Dermis microvascular lymphatic vessel endothelial cell (primary cell): ENCODE measurements at places on chromosomes 13 and 19. TPM values are rescaled to one million over a fixed set of nuclear protein-coding genes. Genes with fewer than 3 reads are reported as not detected.

DNA sequence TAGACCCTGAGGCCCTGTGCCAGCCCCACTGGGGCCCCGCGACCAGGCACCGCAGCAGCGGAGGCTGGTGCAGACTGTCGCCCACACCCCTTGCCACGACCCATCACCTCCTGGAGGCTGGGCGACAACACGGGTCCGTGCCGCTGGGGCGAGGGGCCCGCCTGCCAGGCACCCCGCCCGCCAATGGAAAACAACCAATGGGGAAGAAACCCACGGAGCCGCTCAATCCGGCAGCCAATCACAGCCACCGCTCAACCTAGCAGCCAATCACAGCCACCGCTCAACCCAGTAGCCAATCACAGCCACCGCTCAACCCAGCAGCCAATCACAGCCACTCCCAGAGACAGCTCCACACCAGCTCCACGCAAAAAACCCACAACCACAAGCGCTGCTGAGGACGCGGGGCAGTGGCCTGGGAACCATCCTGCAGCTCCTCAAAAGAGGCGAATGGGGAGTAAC lies 29.7 kb downstream of the GPX4 start:
- no peak for DNase-seq

UPK1A gene
- total RNA-seq: not detected in 2 replicates

SYT5 gene
- under 0.01 TPM in 1 of 2 replicates, not detected in the other for total RNA-seq

DNA sequence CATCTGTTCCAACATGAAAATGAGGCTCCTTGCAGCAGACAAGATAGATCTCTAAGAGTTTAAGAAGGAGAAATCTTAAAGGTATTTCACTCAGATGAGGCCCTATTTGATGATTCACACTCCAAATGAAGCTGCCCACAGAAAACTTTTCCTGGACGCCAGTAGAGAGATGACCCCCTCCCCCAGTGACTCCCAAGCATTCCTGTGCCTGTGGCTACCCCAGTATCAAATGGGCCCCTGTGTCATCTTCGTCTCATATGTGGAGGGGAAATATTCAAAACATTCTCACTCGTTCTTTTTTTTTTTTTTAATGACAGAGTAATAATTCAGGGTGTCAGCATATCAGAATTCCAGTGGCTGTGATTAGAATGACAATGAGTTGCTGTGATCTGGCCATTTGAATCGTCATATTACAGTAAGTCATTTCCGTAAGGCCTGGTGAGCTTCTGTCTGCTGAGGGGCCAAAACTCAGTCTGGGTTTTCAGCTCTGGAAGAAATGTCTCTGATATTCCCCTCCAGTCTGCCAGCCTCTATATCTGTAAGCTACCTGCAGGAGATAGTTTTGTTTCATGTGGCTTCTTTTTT lies 194.7 kb downstream of the URI1 start:
- DNase-seq: no peak

ZNF780B gene
- 6.7 and 8.3 TPM in 2 replicates for total RNA-seq

GJB6 gene
- total RNA-seq: not detected in 2 replicates

FGF21 gene
- not detected in 2 replicates for total RNA-seq

DNA sequence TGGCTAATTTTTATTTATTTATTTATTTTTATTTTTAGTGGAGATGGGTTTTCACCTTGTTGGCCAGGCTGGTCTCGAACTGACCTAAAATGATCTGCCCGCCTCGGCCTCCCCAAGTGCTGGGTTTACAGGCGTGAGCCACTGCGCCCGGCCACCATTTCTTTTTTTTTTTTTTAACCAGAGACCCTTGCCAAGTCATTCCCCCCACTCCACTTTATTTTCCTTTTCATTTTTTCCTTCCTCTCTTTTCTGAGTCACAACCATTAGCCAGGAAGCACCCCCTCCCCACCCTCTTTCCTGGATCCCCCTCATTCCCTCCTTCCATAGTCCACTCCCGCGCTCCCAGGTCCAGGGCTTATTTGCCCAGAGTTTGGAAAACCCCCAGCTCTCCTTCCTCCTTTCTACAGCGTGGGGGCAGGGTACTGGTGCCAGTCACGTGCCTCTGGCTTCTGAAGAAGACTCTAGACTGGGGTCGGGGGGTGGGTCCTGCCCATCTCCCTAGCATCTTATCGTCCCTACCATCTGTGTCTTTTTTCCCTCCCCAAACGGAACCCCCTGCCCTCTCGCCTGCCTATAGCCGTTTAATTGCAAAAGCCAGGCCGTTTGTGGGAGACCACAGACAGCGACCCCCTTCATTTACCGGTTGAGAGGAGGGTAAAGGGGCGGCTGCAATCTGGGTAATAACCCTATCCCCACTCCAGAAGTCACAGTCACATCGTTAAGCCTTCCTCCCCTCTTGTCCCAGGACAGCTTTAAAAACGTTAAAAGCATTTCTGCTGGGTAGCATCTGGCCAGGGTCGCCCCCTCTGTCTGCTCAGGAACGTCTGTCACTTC lies 1.1 kb upstream of the CALR start:
- no peak for DNase-seq

DNA sequence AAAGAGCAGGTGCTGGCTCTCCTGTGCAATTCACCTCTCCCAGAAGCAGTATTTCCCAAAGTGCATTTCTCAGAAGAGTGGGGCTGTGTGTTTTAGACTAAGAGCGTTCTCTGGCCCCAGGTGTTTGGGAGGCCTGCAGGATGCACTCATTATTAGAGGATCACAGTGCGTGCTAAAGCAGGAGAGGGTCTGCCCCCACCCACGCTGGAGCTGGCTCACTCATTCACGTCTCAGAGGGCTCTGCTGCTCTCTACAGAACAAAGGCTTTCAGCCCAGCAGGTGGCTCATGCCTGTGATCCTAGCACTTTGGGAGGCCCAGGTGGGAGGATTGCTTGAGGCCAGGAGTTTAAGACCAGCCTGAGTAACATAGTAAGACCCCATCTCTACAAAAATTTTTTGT lies 756.7 kb downstream of the UQCRFS1 start:
- no peak for DNase-seq

DNA sequence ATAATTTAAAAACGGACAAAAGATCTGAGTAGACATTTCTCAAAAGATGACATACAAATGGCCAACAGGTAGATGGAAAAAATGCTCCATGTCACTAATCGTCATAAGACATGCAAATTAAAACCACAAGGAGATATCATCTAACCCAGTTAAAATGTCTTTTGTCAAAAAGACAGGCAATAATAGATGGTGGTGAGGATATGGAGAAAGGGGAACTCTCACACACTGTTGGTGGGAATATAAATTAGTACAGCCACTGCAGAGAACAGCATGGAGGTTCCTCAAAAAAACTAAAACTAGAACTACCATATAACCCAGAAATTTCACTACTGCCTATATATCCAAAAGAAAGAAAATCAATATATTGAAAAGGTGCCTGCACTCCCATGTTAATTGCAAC lies 37.9 kb downstream of the OR10H4 start:
- DNase-seq: no peak

LRRC63 gene
- under 0.01 TPM in 1 of 2 replicates, not detected in the other for total RNA-seq

- no peak for DNase-seq
These were observed 79.6 kb upstream of the POMP start for GRCh38 chr13:28579322-28579721.

DNA sequence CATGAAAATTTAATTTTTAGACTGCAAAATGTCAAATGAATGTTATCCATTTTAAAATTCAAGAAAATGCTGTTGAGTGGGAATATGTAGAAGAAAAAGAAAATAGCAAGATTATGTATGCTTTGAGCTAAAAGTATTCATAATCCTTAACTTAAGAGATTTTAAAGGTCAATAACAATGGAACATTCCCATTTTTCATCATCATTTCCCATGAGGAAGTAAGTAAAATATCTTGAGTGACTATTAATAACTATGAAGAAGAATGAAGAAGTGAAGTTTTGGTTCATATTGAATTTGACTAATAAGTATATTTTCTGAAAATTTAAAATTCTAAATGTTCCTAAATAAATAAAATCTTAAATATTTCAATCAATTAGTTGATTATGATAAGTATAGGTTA lies 273.4 kb downstream of the DACH1 start:
- DNase-seq: no peak

- DNase-seq: no peak
These were observed 8.7 kb downstream of the UCHL3 start for GRCh38 chr13:75558145-75558840.

- no peak for DNase-seq
These were observed 60.6 kb downstream of the MRPL57 start for GRCh38 chr13:21237081-21237480.

- no peak for DNase-seq
These were observed 261.6 kb downstream of the GPC5 start for GRCh38 chr13:91660076-91660415.

- DNase-seq: no peak
These were observed at the start of gene MAP3K10 for GRCh38 chr19:40190891-40191835. Gene MAP3K10 (plus strand): TSS chr19:40191426. CDS start chr19:40192032, 606 bp downstream.

GRCh38 chr19:11263726-11264125 lies 1.4 kb upstream of the DOCK6 start:
- DNase-seq: no peak

ZNF850 gene
- 1.7 and 5.1 TPM in 2 replicates for total RNA-seq

GRCh38 chr13:98454389-98454881 lies 122.5 kb downstream of the STK24 start:
- DNase-seq: peak; percentile 23

DNA sequence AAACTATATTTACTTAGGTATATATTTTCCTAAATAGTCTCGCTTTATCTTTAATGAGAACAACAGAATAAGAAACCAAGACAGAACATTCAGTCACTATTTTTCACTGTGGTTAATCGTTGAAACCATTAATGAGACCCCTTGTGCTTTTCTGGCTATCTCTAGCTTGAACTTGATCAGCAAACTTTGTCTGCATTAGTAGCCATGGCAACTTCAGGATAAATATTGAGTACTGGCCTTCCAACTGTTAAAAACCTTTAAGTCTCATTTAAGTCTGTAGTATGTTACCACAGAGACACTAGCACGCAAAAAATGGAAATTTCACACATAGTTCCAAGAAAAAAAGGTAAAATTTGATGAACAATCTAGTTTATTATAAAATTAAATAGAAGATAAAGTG lies 946.0 kb downstream of the SLITRK5 start:
- DNase-seq: no peak

EDDM13 gene
- total RNA-seq: 1.8 and 2.2 TPM in 2 replicates

- DNase-seq: peak; percentile 95
These were observed 13.2 kb downstream of the RASA3 start for GRCh38 chr13:114119196-114119595.

DNA sequence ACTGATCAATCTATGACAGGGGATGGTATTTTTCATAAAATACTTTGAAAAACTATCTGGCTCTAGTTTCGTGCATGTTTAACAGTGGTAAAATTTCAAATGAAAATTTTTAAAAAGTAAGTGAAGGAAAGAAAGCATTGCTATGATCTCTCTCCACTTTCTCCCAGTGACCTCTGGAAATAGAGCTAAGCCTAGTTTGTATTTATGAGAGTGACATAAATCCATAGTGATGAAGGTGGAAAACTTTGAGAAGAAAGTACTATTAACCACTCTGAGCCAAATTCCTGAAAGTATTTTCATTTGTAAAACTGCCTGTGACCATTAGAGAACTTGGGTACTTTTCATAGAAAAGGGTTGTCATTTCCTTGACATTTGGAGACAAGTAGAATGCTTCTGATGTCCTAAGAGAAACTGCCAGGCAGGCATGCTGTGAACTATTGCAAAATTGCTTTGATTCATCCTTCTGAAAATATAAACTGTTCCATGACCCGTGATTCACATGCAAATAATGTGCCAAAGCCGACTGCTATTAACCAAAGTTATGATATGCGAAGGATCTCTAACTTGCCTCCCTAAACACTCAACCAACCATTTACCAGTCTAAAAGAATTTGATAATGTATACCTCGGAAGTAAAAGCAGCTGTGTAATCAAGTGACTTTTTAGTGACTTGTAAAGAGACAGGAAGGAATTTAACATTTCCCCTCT lies 133.2 kb downstream of the VWA8 start:
- DNase-seq: peak; percentile 33

PNMA8B gene
- total RNA-seq: 0.13 TPM in 2 replicates

DNA sequence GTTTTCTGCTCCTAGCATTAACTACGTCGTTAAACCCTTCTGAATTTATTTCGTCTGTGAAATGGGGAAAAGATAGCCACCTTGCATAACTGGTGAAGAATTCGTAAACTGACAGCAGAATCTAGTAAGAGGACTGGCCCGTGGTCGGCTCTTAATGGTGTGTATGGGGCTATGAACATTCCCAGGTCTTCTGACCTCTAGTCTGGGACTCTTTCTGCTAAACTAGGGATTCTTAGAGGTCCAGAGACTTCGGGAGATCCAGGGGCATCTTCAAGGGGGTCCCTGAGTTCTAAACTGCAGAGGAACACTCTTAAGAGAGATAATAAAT lies 231.1 kb upstream of the SERP2 start:
- DNase-seq: no peak

ZNF490 gene
- 6.5 and 6.8 TPM in 2 replicates for total RNA-seq

GRCh38 chr13:23434491-23434890 lies 989 bp upstream of the SACS start:
- DNase-seq: no peak

- DNase-seq: no peak
These were observed 1312.7 kb downstream of the SLITRK1 start for GRCh38 chr13:82569581-82569980.

DNA sequence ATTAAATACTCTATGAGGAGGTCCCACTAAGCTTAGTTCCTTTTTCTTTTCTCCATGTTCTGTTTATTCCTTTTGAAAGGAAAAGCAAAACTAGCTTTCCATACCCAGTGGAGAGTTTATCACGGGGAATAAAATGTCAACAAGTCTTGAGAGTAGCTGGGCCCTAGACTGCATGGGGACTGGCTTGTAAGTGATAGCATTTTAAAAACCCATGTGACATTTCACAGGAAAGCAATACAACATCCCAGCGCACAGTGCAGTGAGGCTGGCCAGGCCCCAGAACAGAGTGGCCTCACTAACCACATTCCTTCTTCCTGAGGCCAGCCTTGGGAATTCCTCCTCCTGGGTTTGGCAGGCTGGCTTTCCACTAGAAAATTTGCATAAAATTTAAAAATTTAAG lies 149.8 kb downstream of the DLEU7 start:
- peak; percentile 16 for DNase-seq

AMH gene
- 0.64 and 1.8 TPM in 2 replicates for total RNA-seq

DNA sequence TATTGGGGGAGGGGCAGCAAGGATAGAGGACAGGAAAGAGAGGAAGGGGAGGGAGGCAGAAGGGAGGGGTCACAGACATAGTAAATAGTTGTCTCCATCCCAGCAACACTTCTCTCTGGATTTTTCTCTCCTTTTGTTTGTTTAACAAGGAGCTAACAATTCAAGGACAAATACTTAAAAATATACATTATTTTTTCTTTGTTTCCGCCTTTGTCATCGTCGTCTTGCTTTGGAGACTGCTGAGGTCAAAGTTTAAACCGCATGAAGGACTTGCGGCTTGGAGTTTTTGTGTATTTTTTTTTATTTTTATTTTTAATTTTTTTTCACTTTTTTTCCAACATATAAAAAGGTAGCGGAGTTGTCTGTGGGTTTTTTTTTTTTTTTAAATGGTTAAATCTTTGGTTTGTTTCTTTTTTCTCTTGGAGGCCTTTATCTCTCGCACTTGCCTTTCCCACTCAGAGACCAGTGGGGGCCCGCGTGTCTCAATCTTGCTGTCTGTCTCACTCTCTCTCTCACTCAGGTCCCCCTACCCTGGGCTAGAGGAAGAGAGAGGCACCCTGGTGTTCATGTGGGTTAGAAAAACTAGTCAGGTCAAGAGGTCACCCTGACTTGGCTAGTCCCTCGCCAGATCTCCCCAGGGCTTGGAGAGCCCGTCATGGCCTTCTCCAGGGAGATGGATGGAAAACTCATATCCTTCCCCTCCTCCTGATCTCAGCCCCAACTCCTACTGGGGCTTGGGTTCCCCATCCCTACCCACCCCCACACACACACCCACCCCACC lies 11.0 kb downstream of the ZNF574 start:
- no peak for DNase-seq

CASP14 gene
- total RNA-seq: not detected in 2 replicates

- no peak for DNase-seq
These were observed 131.3 kb downstream of the SLC7A1 start for GRCh38 chr13:29464105-29464679.
